ENCODE measurements at places on chromosomes 1 and 21.

GRCh38 chr1:59096501-59096900 is 200.4 kb upstream of the FGGY start:
- no peak for DNase-seq

DNA sequence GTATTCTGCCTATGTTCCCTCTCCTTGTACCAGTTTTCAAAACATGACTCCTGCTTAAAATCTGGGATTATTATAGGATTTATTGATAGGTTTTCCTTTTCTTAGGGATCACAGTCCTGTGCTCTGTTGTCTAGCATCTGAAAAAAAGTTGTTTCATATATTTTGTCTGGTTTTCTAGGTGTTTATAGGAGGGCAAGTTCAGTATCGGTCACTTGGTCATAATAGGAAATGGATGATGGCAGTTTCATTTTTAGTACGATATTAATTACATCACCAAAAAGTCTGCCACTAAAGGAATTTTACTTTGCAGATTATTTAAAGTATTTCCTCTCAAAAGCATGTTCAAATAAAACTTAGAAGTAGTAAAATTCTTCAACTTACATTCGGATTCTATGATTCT is 94.4 kb downstream of the RASAL2 start:
- DNase-seq = no peak

DNA sequence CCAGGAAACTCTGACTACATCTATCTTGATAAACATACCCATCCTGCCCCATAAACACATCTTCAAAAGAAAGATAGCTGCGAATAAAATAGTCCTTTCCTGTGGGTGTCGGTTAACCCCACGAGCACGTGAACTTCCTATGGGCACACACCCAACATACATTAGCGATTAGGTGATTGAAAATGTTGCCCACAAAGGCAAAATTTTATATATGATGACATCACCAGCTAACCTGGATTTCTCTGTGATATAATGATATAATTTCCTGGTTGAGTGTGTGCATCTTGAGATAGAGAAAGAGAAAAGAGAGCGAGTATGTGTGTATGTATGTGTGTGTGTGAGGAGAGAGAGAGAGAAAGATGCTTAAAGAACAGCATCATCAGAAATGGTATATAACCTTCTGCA is 296.1 kb downstream of the PTPRC start:
- no peak for DNase-seq

- no peak for DNase-seq
Measured at GRCh38 chr1:196897158-196897828, 9.4 kb downstream of the CFHR4 start.

Data from hematopoietic multipotent progenitor cell treated with erythropoietin and hydrocortisone succinate and interleukin-3 and kit ligand, for 15 days (in vitro differentiated cells).